Stimulated activated CD4-positive, alpha-beta T cell treated with anti-CD3 and anti-CD28 coated beads, Interleukin-1b, Interleukin-23, amount 100 ng/mL, for 4 hours (primary cell): ENCODE measurements at places on chromosomes 16 and 17.

DNA sequence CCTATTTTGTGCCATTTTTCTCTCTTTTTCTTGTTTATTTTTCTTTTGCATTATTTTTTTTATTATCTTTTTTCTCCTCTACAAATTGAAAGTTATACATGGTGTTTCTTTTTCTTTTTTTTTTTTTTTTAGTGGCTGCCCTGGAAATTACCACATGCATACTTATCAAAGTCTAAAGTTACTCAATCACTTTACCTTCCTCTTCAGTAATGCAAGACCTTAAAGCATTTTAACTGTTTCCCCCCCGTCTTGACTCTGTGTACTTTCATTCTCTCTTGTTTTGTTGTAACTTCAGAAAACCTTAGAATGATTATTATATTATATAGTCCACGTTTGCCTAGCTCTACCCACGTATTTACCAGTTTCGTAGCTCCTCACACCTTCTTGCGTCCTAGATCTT, 33.3 kb upstream of the SMPD3 start:
- no peak for DNase-seq

DNA sequence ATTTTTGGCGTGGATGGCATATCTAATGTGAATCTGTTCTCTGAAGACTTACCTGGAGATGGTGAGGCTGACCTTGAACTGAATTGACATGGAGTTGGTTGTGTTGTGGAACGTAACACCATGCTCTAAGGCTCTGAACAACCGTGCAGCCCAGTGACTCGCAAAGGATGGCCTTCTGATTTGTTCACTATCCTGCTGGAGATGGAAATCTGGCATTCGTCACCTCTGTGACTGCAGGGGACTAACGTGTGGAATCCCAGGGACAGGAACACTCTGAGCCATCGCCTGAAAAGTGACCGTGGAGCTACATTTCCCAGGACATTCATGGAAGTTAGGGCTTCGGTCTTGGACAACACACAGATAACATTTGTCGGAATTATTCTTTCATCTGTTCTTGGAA, 61.1 kb downstream of the BANP start:
- DNase-seq = no peak

GRCh38 chr16:89711601-89712273, 9.0 kb downstream of the VPS9D1 start:
- peak; percentile 79 for DNase-seq

- DNase-seq = no peak
Observed at GRCh38 chr17:21463779-21464407, 87.7 kb downstream of the KCNJ12 start.

GRCh38 chr17:78892520-78892919, 10.5 kb downstream of the CEP295NL start:
- no peak for DNase-seq

DNA sequence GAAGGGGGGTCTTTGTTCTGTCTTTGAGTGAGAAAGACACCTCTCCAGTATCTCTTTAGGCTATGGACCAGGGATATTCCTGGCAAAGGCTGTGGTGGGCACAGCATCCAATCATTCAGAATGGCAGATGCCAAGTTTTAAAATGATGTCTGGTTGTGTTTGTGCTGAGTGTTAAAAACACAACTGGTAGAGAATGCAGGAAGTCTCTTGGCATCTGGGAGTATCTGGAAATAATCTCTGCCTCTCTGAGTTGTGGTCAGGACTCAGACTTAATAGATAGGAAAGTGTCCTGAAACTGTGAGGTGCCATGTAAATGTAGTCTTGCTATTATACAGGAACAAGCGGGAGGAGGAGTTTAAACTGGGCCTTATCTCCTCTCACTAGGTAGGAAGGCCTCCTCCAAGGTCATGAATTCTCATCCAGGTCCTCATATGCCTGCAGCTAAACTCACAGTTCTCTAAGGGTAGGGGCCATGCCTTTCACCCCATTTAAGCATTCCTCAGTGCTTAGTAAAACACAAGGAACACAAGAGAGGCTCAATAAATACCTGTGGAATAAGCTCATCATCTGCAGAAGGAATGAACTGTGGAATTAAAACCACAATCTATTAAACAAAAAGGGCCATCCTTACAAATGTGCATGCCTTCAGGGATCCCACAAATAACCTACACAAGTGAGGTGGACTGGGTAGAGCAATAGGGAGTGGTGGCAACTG, 317.6 kb downstream of the CBLN1 start:
- no peak for DNase-seq

GRCh38 chr16:68529931-68530701, 9.0 kb upstream of the ZFP90 start:
- peak; percentile 84 for DNase-seq
